PC-3 (cell line): ENCODE measurements at places on chromosomes 5 and 9. TPM values are rescaled to one million over a fixed set of nuclear protein-coding genes. Genes with fewer than 3 reads are reported as not detected.

GRCh38 chr9:107870927-107871680 is 381.5 kb upstream of the KLF4 start:
- H3K4me3 ChIP-seq = no peak overlapping the region
- no peaks in the 10 kb centered on the region for H3K4me1 ChIP-seq
- peak; percentile 6 for DNase-seq
- H3K27ac ChIP-seq = no peak overlapping the region
- no peaks in the 10 kb centered on the region for H3K36me3 ChIP-seq

- DNase-seq = peak; percentile 66
- no peak overlapping the region for H3K27ac ChIP-seq
- peaks cover 5% of the 10 kb centered on the region; the same call in 1 of the 2 replicates for H3K4me1 ChIP-seq
- H3K36me3 ChIP-seq = no peaks in the 10 kb centered on the region
These were observed 281.2 kb upstream of the RGMB start for GRCh38 chr5:98492258-98492657.

- no peaks in the 10 kb centered on the region for H3K36me3 ChIP-seq
- H3K4me1 ChIP-seq = no peaks in the 10 kb centered on the region
- H3K27ac ChIP-seq = no peak overlapping the region
- peaks cover 9% of the 10 kb centered on the region; the same call in 1 of the 2 replicates for H3K27me3 ChIP-seq
These were observed 113.8 kb upstream of the CCL21 start for GRCh38 chr9:34823778-34824177.

GRCh38 chr5:176596689-176597416 is 13.1 kb downstream of the GPRIN1 start:
- H3K27me3 ChIP-seq = no peaks in the 10 kb centered on the region
- H3K27ac ChIP-seq = no peak overlapping the region
- DNase-seq = no peak
- no peak overlapping the region for H3K4me3 ChIP-seq
- no peaks in the 10 kb centered on the region for H3K36me3 ChIP-seq

DNA sequence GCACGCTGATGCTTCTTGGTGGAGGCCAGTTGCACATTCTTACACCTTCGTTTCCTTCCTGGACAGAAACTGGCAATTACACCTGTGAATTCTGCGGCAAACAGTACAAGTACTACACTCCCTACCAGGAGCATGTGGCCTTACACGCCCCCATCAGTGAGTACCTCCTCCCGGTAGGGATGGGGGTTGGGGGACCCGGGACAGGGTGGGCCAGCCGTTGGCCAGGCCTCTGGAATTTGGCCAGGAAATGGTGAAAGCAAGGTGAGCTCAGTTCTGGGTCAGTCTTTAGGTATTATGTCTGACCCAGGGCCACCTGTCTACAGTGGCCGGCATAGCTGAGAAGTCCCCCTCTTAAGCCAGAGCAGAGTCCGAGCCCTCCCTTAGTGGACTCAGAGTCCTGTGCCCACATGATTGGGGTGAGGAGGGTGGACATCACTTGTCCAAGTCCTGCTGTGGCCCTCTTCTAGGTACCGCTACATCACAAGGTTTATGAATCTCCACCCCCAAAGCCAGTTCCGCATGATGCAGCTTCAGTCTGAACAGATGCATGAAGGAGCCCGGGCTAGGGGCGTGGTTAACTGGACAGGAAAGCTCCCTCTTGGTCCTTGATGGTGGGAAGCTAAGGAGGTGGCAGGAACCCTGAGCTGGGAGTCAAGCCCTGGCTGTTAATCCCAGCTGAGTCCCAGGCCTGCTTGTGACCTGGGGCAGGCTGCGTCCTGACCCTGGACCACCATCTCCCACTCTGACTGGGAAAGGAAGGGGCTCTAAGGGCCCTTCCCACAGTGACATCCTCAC is 61.3 kb downstream of the AMBP start:
- H3K4me3 ChIP-seq = no peak overlapping the region
- peaks cover 17% of the 10 kb centered on the region; the same call in 1 of the 2 replicates for H3K36me3 ChIP-seq

DNA sequence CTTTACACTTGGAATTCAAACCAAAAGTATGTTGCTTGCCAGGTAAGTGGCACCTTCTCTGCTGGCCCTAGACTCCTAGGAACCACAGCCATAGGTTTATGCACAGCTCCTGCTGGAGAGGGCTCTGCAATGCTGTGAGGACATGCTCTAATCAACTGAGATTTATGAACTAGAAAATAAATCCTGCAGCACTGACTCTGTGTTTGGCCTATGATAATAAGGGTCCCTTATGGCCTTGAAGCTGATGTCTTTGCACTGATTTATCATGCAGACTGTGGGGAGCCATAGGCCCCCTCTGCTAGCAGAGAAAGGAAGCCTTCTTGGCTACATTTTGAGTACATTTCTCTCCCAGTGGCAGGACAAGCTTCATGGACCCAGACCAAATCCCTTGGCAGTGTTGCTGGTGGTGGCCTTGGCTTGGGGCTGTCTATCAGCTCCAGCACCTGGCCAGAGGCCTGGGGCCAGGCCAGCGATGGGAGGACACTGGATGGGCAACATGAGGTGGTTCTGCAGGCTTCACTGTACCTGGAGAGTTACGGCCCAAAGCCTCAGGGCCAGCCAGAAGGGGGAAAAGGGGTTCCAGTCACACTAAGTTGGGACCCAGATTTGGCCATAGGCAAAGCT is 178.0 kb downstream of the SEMA6A start:
- DNase-seq = no peak
- no peak overlapping the region for H3K27ac ChIP-seq
- no peaks in the 10 kb centered on the region for H3K27me3 ChIP-seq
- no peak overlapping the region for H3K4me3 ChIP-seq

GRCh38 chr9:137429546-137429890 is 6.3 kb downstream of the NOXA1 start:
- H3K4me3 ChIP-seq = no peak overlapping the region
- H3K27me3 ChIP-seq = no peaks in the 10 kb centered on the region
- no peaks in the 10 kb centered on the region for H3K4me1 ChIP-seq
- DNase-seq = no peak

- H3K4me1 ChIP-seq = peaks cover 16% of the 10 kb centered on the region; the same call in 1 of the 2 replicates
- DNase-seq = peak; percentile 43
- no peak overlapping the region for H3K27ac ChIP-seq
- H3K27me3 ChIP-seq = no peaks in the 10 kb centered on the region
These were observed 37.7 kb downstream of the FAM13B start for GRCh38 chr5:137995077-137995748.

GRCh38 chr5:143135832-143136551 is 267.5 kb downstream of the NR3C1 start:
- DNase-seq = no peak
- H3K27ac ChIP-seq = no peak overlapping the region
- no peaks in the 10 kb centered on the region for H3K4me1 ChIP-seq
- H3K36me3 ChIP-seq = no peaks in the 10 kb centered on the region
- H3K27me3 ChIP-seq = no peaks in the 10 kb centered on the region

STK32A gene
- 0.92 and 6.8 TPM in 2 replicates for total RNA-seq
